ENCODE measurements at places on chromosomes 6 and 20.

- no peak for DNase-seq
These were observed 57.3 kb upstream of the SGK1 start for GRCh38 chr6:134375220-134375580.

DNA sequence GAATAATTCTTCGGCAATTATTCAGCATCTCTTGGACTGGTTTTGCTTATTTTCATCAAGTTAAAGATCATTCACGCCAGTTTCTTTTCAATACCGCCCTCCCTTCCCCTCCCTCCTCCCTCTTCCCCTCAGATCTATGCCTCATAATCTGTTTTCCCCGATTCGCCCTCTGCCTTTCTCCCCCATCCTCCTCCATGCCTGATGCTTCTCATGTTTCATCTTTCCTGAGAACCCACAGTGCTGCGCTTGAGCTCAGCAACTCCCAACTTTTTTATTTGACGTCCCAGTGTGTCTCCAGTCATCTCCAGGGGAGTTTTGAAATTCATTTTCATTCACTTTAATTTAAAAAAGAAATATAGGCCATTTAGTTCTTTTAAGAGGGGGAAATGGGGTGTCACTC lies 142.7 kb downstream of the PTPRT start:
- no peak for DNase-seq

- no peak for DNase-seq
These were observed 20.4 kb upstream of the MCM3 start for GRCh38 chr6:52304983-52305390.

- DNase-seq = no peak
These were observed 43.3 kb downstream of the SLC13A3 start for GRCh38 chr20:46607849-46608497.

DNA sequence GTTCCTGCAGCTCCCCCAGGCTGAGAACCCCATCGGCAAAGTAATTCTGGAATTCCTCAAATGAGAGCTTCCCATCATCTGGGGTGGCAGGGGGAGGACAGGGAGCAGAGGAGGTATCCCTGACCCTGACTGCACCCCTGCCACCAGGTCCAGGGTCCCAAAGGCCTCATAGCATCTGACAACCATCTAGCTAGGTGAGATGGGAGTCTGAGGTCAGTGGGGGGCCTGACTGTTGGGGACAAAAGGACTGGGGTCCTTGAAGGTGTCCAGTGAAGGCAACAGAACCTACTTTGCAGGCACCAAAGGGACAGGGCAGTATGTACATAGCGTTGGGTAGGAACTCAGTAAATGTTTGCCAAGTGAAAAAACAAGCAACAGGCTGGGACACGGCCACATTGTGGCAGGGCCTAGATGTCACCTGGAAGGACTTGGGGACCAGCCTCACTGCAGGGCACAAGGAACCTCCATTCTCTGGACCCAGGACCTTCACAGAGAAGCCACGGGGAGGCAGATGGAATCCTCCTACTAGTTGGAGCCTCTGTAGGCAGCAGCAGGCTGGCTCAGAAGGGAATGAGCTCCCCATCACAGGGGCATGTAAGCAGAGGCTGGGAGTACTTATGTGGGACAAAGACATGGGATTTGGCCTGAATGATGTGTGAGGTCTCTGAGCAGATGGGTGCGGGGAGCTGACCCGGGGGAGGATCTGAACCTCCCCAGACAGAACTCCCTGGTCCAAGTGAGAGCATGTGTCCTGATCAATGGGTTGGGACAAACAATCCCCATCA lies 3.3 kb downstream of the NECAB3 start:
- no peak for DNase-seq

DNA sequence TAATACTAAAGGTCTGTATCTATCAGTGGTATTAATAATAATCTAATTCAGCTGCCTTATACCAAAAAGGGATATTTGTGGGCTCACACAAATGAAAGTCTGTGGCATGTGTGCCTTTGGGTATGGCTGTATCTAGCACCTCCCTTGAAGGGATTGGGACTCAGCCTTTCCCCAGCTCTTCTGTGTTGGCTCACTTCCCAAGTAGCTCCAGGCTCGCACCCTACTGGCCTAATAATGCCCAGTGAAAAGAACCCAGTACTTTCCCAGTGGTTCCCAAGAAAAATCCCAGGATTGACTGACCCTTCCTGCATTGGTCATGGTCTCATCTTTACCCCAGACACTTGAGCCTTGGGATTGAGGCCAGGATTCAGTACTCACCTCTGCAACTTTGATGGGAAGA lies 60.7 kb upstream of the CDKAL1 start:
- no peak for DNase-seq

DNA sequence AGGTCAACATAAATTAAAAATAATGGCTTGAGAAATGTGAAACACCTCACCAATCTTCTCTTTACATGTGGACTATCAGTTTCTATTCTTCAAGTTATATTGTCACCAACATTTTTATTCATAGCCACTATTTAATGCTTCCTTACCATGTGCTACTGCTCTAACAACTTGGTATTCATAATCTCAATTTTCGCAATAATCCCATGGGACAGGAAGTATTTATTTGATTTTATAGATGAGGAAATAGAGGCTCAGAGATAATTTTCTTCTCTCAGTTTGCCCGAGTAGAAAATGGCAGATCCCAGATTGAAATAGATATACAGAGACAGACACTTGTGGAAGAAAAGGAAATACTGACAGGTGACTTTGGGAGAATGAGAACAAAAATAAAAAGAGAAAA lies 66.6 kb downstream of the FAM83B start:
- DNase-seq = no peak

- DNase-seq = no peak
These were observed 4.3 kb upstream of the AKIRIN2 start for GRCh38 chr6:87706187-87706966.

- no peak for DNase-seq
These were observed 334.8 kb downstream of the EPM2A start for GRCh38 chr6:145400508-145400907.

- DNase-seq = no peak
These were observed 62.2 kb upstream of the PLN start for GRCh38 chr6:118485601-118486550.

- no peak for DNase-seq
These were observed 9.9 kb upstream of the ASCC3 start for GRCh38 chr6:100891079-100891478.

DNA sequence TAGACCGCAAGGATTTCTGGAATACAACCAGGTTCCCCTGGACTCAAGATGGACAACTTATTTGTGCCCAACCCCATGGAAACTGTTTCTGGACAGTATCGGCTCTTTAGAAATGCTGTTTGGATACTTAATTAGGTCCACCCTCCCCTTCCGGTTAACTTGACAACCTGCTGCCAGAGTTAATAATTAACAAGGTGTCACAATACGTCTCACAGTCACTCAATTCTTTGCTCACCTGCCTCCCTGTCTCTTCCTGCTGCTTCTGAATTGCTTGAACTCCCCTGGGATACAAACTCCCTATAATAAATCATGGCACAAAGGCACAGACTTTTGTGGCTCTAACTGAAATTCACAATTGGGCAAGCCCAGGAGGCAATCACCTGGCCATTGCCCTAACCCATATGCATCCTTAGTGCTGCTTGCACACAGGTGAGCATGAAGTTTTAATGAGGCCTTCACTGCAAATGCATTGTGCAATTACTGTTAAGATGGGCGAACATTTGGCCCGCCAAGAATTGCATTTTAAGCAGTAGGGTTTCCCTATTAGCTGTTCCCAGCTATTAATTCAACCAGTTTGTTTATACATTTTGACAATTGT lies 504.4 kb upstream of the NOX3 start:
- DNase-seq = no peak

- no peak for DNase-seq
These were observed 300.4 kb downstream of the C6orf118 start for GRCh38 chr6:165008971-165009370.

GRCh38 chr20:52410182-52410647 lies 218.6 kb upstream of the ZFP64 start:
- DNase-seq = no peak

DNA sequence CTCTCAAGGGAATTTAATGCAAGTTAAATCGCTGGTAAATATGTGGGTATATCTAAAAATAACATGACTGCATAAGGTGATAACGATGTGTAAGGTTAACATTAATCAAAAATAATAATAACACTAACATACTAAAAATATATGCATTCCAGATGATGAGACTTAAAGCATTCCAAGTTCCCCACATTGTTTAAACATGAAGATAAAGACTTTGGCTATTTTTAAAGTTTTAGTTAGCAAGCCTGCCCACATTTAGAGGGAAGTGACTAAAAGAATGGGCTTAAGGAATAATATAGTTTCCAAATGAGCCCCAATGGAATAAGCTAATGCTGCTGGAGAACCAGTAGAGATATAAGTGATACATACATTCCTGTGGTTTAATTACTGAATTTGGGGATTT lies 941.3 kb downstream of the TBC1D32 start:
- DNase-seq = no peak

- no peak for DNase-seq
These were observed 19.6 kb downstream of the SOBP start for GRCh38 chr6:107509506-107509905.

DNA sequence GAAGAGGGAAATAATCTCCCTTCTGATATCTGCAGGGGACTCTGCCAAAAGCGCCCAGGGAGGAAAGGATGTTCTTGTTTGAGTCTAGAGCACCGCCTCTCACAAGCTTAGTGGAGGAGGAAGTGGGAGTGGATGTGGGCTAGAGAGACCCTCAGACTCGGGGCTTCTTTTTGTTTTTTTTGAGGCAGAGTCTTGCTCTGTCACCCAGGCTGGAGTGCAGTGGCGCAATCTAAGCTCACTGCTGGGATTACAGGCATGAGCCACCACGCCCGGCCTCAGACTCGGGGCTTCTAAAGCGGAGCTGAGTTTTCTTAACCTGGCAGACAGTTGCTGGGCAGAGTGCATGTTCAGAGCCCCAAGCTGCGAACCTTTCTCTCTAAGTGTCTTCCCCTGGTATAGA lies 310.8 kb downstream of the BMP7 start:
- DNase-seq = no peak

GRCh38 chr6:72446430-72446829 lies 175.4 kb upstream of the KCNQ5 start:
- no peak for DNase-seq

All from stimulated activated CD8-positive, alpha-beta memory T cell treated with anti-CD3 and anti-CD28 coated beads, Interleukin-4, amount 100 ng/mL, for 4 hours (primary cell).